ENCODE measurements at places on chromosomes 7 and 10. TPM values are rescaled to one million over a fixed set of nuclear protein-coding genes. Genes with fewer than 3 reads are reported as not detected.

Gene MYH16
- total RNA-seq: not detected

Gene SLC13A1
- total RNA-seq: not detected

Gene HOXA6
- 8.8 TPM for total RNA-seq

Gene CPED1
- total RNA-seq: 41.6 TPM

Gene GARS1
- total RNA-seq: 223 TPM

Gene SSC4D
- total RNA-seq: 0.97 TPM

Gene OR2A5
- total RNA-seq: not detected

Gene PRPF18
- total RNA-seq: 44.8 TPM

Gene EPDR1
- 50.4 TPM for total RNA-seq

Gene SLC18A2
- not detected for total RNA-seq

Gene WASHC2A
- total RNA-seq: 50.0 TPM

Gene XPNPEP1
- total RNA-seq: 74.1 TPM

Gene FXYD4
- not detected for total RNA-seq

Gene RASA4B
- 2.4 TPM for total RNA-seq

Gene PPP1R9A
- under 0.01 TPM for total RNA-seq

Gene SHTN1
- 6.9 TPM for total RNA-seq

Gene C7orf33
- total RNA-seq: not detected

Gene NPFFR1
- total RNA-seq: not detected

Gene NUTM2E
- not detected for total RNA-seq

Gene AKR1C4
- total RNA-seq: not detected

Gene HKDC1
- 0.54 TPM for total RNA-seq

Gene ZNF394
- 34.2 TPM for total RNA-seq

Gene KIF11
- 26.5 TPM for total RNA-seq

Gene SEPTIN7
- 352 TPM for total RNA-seq

Gene LIPJ
- 0.11 TPM for total RNA-seq

Gene OR9A2
- 0.22 TPM for total RNA-seq

Gene FAM24B
- total RNA-seq: 4.1 TPM

Gene HDAC9
- total RNA-seq: 29.8 TPM

Gene FUOM
- total RNA-seq: 20.8 TPM

Gene MKI67
- total RNA-seq: 17.0 TPM

Gene ATXN7L1
- total RNA-seq: 15.5 TPM

Gene HEPACAM2
- total RNA-seq: not detected

Gene SH2D4B
- not detected for total RNA-seq

Gene SNCG
- total RNA-seq: 17.6 TPM

Gene GHITM
- total RNA-seq: 176 TPM

Gene AS3MT
- 12.2 TPM for total RNA-seq

Gene NUDCD3
- total RNA-seq: 51.2 TPM

Gene EN2
- not detected for total RNA-seq

Gene AGR3
- total RNA-seq: not detected

Gene BTBD16
- total RNA-seq: not detected

Gene GTF2IRD1
- 19.6 TPM for total RNA-seq

Gene NAMPT
- total RNA-seq: 165 TPM

Gene ZNF488
- 0.13 TPM for total RNA-seq

Gene ABCC2
- total RNA-seq: 1.6 TPM

Gene DGKI
- total RNA-seq: 8.3 TPM

Gene SLC26A5
- total RNA-seq: not detected

Gene CXCL12
- total RNA-seq: 17.7 TPM

Gene WDFY4
- 0.11 TPM for total RNA-seq

Gene TFPI2
- total RNA-seq: 16.0 TPM

Data from articular chondrocyte of knee joint (primary cell).